AML-193 (cell line): ENCODE measurements at places on chromosomes 16 and 17.

GRCh38 chr16:67429053-67429798 lies 1.7 kb upstream of the HSD11B2 start:
- DNase-seq: no peak

DNA sequence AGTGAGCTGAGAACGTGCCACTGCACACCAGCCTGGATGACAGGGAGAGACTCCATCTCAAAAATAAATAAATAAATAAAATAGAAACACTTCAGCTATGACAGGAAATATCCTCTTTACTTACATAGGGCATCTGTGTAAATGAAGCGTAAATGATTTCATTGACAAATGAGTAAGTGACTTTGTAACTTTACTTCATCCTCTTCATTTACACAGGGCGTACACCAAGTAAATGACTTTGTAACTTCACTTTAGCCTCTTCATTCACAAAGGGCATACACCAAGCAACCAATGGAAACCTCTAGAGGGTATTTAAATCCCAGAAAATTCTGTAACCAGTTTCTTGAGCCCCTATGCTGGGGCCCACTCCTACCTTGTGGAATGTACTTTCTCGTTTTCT lies 16.2 kb upstream of the KLHDC4 start:
- no peak for DNase-seq

DNA sequence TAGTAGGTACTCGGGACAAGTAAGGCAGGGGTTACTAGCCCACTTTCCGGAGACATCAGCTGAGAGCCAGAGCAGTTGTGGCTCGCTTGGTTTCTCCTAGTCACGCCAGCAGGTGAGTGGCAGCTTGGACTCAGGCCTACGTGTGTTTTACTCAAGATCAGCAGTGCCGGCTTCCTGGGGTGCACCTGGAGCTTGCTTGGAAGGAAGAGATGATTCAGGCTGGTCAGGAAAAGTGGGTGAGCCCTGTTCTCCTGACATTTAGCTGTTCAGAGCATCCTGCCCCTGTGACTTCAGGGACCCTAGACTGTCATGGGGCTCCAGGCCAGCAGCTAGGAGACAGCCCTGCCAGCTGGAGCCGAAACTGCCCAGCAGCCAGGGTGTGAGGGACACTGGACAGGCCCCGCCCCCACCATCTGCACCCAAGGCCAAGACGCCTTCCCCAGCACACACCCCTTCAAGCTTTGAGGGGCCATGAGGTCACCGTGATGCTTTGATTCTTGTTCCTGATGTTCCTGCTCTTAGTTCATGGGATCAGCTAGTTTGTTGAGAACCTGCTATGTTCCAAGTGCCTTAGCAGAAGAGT lies 238.0 kb upstream of the CIBAR2 start:
- no peak for DNase-seq

DNA sequence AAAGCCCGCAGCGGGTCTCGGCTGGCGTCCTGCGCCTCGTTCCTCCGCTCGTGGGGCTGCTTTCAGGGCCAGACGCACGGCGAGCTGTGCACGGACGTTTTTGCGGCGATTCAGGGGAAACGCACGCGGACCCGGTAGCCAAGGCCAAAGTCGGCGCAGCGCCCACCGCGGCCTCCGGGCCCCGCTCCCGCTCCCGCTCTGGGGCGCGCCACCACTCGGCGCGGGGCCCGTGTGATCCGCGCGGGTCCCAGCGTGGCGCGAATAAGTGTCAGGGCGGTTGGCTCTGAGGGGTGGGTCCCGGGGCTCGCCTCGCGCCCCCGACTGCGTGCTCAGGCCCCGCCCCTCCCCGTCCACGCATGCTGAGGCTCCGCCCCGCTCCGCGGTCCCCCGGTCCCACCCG lies 694 bp upstream of the TBCD start:
- no peak for DNase-seq

GRCh38 chr17:2025622-2026309 lies 632 bp upstream of the RTN4RL1 start:
- no peak for DNase-seq

DNA sequence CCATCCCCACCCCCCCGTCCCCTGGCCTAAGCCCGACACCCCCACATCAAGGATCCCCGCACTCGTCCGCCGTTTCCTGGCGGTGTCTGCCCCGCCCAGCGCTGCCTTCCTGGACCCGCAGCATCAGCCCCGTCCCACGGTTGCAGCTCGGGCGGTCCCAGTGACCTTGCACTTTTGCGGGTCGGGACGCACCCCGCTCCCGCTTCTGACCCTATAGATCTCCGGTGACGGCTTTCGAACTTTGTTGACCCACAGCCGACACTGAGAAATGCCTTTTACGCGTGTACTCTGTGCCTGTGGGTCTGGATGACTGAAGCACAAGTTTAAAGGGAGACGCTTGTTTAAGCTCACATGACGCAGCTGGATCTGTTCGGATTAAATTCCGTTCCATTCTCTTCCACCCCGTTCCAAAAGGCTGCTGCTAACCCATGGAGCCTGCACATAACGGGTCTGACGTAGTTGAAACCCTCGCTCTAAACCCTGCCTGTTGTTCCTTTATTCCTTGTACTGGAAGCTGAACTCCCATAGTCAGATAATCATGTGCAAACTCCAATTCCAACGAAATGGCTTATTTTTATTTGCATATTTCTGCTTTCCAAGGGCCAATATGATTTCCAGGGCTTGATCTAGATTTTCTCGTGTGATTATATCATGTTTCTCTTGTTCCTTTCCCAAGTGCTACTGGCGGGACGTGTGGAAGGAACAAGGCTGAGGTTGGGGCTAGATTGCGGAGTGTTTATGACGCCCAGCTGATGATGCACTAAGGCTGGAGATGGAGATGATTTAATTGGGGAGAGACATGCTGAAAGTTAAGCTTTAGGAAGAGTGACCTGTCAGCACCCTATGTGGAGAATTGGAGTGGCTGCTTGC lies 834 bp downstream of the FLYWCH1 start:
- no peak for DNase-seq

DNA sequence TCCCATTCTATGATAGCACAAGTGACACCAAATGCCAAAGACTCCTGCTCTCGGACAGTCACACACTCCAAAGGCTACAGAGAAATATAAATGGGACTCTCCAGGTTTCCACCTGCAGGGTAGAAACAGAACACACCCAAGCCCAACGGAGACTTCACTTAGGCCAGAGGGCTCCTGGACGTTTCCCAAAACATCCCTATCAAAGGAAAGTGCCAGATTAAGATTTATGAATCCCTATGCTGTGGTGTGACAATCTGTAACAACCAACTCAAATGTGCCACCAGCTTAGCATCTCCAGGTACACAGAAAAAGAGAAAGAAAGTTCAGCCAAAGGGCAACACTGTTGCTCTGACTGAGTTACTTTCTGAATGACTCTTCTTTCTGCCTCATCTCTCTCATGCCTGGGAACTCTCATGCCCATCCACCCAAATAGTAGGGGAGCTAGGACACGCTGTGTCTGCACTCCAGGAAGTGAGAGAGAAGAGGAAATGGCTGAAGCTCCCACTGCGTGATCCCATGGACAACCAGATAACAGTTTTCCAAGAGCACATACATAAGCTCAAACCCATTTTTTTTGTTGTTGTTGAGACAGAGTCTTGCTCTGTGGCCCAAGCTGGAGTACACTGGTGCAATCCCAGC lies 49.7 kb downstream of the SMG6 start:
- no peak for DNase-seq

DNA sequence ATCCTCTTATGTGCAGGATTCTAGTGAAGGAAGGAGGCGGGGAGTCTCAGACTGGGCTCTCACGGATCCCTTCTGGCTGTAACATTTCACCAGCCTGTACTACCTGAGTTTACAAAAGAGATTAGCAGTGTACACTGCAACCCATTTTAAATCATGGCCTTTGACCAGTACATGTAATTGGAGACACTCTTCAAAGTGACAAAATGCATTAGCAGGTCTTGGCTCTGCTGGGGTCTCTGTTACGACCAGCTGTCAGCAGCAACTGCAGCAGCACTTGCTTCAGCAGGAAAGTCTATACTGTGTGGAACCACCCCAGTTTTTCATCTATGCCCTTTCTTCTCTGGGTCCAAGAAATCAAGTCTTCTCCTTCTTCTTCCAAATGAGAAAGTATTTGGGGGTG lies 322.8 kb upstream of the ASIC2 start:
- DNase-seq: no peak

GRCh38 chr17:6455321-6455705 lies 11.1 kb downstream of the PIMREG start:
- no peak for DNase-seq
